ENCODE measurements at places on chromosomes 4 and X.

GRCh38 chrX:144627947-144628346 lies 619.4 kb upstream of the SPANXN1 start:
- no peak for DNase-seq

DNA sequence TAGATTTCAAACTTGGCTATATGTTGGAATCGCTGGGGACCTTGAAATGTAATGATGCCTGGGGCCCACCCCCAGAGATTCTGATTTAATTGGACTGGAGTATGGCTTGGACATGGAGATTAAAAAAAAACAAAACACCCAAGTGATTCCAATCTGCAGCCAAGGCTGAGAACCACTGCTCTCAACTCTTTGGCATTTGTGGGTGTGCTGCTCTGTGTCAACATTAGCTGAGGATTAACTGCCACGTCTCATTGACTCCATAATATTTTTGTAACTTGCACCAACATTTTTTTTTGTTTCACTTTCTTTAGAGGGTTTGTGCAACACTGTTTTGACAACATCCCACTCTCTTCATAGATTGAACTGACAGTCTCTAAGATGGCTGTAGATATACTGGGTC lies 41.1 kb upstream of the PDK3 start:
- no peak for DNase-seq

DNA sequence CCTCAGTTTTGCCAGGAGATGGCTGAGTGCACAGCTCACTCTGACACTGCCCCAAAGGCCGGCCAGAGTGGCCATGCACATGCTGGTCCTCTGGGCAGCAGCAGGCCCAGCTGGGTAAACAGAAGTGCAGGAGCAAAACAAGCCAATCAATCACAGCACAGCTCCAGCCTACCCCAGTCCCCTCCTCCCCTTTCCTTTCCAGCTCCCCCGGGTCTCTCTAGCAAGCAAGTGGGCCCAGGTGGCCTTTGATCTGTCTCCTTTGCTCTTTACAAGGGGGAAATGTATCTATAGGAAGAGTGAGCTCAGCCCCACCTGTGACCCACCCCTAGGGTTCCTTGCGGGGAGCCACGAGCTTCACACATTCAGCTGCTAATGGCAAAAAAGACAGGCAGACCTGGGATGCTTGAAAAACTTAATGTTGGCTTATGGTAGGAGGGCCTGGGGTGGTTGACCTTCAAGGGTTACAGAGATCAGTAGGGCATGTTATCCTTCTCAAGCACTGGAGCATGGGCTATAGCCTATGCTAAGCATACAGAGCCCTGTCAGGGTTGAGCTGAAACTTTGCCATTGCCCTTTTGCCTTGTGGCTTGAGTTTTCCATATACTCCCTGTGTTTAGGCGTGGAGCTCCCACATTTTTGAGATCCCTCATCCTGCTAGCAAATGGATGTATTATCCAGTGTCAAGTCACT lies 57.8 kb upstream of the PLAC1 start:
- DNase-seq: no peak

DNA sequence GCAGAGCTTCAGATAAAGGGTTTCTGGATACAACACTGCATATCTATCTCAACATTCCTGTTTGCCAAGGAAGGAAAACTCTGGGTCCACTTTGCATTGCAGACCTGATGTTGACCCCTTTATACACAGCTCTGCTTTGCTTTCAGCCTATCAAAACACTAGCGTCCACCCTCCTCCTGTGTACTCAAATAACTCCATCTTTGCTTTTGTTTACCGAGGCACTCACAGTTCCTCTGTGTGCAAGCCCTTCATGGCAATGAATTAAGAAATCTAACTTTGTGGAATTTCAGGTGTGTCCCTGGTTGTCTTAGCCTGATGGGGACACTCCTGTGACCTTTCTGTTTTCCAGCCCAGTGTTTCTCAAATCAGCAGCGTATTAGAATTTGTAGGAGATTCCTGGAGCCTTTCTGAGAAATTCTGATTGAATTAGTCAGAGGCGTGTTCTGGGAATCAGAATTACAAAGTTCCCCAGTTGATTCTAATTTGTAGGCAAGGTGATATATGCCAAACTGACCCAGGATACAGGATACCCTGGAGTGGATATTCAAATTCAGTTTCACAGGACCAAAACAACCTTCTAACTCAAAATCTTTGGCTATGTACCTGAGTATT lies 68.6 kb downstream of the DTHD1 start:
- no peak for DNase-seq

GRCh38 chr4:19776021-19776459 lies 475.7 kb upstream of the SLIT2 start:
- DNase-seq: no peak

DNA sequence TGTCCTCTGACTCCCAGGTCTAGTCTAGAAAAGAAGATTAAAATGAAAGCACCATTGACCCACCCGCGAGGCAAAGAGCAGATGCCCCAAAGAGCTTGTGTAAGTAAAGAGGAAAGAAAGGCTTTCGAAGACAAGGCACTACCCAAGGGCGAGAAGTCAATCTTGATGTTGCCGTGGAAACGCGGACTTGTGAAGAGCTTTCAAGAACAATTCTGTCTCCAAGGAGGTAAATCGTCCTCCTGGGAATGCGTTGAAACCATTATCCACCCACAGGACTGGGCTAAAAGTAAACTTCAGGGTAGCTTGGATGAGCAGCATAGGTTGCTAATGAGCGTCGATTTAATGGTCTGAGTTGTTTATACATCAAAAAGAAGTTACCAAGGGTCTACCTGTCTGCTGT lies 189.3 kb downstream of the DHRSX start:
- no peak for DNase-seq

GRCh38 chrX:28178206-28178605 lies 197.0 kb upstream of the DCAF8L1 start:
- no peak for DNase-seq

DNA sequence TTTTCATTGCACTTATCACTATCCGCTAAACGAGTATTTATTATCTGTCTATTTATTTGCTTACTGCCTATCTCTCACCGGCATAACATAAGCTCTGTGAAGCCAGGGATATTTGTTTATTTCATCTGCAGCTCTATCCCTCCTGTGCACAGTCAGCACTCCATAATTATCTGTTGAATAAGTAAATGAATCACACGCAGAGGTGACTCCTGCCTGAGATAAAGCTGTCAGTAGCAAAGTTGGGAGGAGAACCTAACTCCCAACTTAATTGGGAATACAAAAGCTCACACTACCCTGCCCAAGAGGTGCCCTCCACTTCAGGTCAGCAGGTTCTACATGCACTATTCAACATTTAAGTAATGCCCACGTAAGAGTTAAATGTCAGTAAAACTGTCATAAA lies 85.7 kb downstream of the CORIN start:
- no peak for DNase-seq

DNA sequence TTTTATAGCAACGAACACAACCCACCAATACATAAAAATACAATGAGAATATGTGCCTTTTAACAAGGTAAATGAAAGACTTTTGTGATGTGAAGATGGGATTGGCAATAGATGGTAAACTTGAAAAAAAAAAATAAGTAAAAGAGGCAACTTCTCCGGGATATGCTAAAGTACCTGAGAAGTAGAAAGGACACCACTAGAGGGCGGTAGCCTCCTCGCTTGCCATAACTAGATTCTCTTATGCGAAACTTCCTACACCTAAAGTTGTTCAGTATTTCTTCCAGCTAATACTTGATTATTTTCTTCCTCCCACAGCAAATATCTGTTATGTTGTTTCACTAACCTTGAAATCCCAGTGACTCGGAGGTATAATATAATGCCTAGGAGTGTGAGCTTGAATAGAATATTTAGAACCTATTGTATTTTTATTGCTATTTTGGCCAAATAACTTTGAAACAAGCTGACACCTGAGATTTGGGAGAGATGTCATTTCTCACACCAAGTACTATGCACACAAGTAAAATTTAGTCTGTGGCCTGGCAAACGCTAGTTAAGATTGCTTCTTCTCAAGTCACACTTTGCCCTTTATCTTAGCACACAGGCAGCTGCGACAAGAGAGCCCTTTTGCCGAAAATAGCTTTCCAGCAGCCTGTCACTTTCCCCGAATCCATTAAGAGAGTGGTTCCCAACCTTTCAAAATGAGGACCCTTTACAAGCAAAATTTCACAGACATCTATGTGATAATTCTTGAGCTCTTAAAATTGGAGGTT lies 44.9 kb upstream of the PDLIM5 start:
- DNase-seq: peak; percentile 34

DNA sequence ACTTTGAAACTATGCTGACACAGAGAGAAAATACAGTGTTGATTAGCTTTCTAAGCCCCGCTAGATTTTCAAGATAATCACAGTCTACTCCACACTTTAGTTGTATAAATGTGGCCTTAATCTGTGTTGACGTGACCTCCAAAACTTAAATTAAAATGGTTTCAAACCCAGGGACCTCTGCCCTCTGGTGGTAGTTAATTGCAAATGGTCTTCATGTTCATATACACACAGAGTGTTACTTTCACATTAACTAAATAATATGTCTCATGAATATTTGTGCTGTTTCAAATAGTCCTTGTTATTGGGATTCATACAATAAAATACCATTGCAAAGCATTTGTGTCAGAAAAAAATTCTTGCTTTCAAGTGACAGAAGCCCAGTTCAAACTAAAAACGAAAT lies 64.3 kb downstream of the TASL start:
- no peak for DNase-seq

DNA sequence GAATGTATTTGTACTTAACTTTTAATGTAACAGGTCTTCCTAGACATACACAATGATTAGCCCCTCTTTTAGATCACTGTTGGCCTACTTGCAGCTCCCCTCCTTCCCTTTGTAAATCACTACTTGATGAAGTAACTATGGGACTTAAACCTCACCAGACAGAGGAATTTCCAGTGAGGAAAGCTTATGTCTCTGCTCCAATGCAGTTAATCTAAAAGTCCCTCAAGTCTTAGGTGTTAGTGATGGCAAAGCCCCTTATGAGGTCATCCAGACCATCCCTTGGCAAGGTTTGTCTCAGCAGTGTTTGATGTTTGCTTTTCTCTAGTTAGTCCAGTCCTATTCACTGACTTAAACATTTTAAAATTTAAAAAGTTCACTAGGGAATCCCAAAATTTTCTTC lies 877.3 kb upstream of the INTU start:
- no peak for DNase-seq

DNA sequence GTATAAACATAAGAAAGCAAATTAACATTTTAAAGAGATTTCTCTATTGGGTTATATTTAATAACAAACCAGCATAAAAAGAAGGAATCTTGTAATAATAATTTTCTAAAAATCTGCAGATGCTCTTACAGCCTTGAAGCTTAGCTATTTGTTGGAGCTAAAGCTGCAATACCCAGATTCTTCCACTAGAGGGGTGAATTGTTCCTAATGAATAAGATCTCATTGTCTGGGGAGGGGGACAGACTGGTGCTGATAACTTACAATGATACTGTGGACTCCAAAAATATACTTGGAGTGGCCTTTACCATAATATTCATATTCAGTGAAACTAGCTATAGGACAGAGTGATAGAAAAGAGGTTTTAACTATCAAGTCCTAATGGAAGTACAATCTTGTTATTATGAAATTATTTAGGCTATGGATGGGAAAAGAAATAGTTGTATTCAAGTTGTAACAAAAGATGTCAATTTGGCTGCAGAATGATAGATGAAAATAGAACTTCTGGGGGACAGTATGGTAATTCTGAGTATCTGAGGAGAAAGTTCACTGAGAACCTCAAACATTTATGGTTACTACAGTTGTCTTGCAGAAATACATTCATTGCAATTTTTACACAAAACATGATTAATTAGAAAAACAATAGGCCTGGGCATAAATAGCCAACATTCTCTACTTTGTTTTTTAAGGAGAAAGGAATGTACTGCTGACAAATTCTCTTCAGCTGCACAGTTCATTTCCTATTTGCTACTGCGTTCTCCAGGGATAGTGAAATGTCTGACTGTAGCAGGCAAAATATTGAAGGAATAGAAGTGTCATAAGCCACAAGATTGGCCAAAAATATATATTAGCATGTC lies 443.3 kb downstream of the GBA3 start:
- DNase-seq: no peak

GRCh38 chr4:88297212-88297516 lies 12.8 kb upstream of the PPM1K start:
- no peak for DNase-seq

DNA sequence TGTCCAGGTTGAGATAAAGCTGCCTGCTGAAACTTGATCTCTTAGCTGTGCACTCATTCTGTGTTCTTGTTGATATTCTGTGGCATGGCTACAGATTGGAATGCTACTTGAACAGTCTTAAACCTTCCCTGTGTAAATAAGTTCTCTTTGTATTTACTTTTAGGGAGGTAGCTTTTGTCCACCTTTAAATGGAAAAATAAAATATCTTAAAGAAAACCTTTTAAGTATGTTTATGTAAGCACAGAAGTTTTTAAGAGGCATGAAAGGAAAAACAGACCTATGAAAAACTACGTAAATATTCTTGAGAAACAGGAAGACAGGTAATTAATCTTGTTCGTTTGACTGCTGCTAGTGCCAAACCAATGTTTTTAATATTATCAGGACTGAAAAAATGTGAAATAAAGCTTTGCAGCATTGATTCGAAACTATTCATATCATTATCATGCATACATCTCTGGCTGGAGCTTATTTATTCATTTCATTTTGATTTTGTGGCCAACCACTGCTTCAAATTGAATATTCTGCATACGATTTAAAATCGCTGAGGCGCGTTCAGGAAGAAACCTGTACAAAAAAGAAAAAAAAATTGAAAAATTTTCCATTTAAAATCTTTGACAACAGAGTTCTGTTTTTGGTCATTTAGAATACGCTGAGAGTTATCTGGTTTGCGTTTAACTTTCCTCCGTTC lies 17.8 kb downstream of the HSD17B13 start:
- DNase-seq: no peak

- no peak for DNase-seq
These were observed 58.1 kb upstream of the HOPX start for GRCh38 chr4:56739066-56739777.

DNA sequence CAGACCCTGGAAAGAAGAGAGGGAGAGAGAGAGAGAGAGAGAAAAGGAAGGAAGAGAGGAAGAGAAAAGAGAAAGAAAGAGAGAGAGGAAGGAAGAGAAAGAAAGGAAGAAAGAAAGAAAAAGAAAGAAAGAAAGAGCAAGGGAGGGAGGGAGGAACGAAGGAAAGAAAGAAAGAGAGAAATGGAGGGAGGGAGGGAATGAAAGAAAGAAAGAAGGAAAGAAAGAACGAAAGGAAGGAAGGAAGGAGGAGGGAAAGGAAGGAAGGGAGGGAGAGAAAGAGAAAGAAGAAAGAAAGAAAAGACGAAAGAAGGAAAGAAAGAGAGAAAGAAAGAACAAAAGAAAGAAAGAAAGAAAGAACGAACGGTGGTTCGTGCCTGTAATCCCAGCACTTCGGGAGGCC lies 133.4 kb downstream of the HNRNPD start:
- DNase-seq: no peak

Measured in stimulated activated CD4-positive, alpha-beta T cell treated with anti-CD3 and anti-CD28 coated beads, Interleukin-1b, Interleukin-23, amount 100 ng/mL, for 24 hours (primary cell).